ENCODE measurements at places on chromosomes 7 and 10. TPM values are rescaled to one million over a fixed set of nuclear protein-coding genes. Genes with fewer than 3 reads are reported as not detected.

GRCh38 chr10:124966008-124966407 lies 24.1 kb downstream of the ZRANB1 start:
- H3K27ac ChIP-seq: no peak overlapping the region
- peaks cover 10% of the 10 kb centered on the region for H3K4me1 ChIP-seq
- H3K36me3 ChIP-seq: peaks cover 20% of the 10 kb centered on the region
- H3K27me3 ChIP-seq: no peaks in the 10 kb centered on the region
- H3K4me3 ChIP-seq: no peak overlapping the region

- H3K27me3 ChIP-seq: no peaks in the 10 kb centered on the region
- no peaks in the 10 kb centered on the region for H3K36me3 ChIP-seq
- no peak for DNase-seq
- H3K27ac ChIP-seq: no peak overlapping the region
- H3K4me3 ChIP-seq: no peak overlapping the region
- H3K4me1 ChIP-seq: no peaks in the 10 kb centered on the region
These were observed 478.7 kb downstream of the CALN1 start for GRCh38 chr7:71933426-71933825.

DNA sequence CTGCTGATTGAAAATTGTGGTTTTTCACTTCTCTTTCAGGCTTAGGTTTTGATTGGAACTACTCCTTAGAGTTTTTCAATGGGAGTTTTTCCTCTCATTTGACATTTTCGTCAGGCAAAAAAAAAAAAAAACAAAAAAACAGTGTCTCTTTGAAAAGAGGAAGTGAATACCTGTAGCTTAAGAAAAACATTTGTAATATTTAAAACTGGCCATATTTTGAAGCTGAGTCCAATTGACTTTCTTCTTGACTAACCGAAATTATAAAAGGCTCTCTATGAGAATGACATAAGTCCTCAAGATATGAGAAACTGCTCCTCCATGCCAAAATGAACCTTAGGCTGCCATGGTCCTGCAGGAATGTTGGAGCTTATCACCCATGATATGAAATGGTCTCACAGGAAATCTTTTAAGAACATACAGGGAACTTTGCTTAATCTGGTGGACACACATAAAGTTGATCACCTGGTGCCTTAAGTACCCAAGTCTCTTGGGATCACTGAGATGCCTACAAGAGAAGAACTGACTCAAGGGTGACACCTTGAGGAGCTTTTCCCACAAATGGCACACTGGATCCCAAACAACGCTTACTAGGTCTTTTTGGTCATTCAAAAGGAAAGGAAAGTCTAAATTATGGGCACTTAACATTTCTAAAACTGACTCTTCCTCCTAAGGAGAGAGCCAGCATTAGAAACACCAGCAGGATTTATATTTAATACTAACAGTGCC lies 263.4 kb downstream of the CDC14C start:
- H3K4me1 ChIP-seq: no peaks in the 10 kb centered on the region
- no peaks in the 10 kb centered on the region for H3K36me3 ChIP-seq
- DNase-seq: no peak
- no peak overlapping the region for H3K4me3 ChIP-seq
- no peaks in the 10 kb centered on the region for H3K27me3 ChIP-seq
- H3K27ac ChIP-seq: no peak overlapping the region

- no peaks in the 10 kb centered on the region for H3K36me3 ChIP-seq
- H3K27me3 ChIP-seq: no peaks in the 10 kb centered on the region
- H3K27ac ChIP-seq: no peak overlapping the region
- DNase-seq: no peak
- H3K4me3 ChIP-seq: no peak overlapping the region
These were observed 56.2 kb downstream of the ARHGAP22 start for GRCh38 chr10:48548531-48549135.

- peaks cover 72% of the 10 kb centered on the region for H3K27me3 ChIP-seq
- H3K27ac ChIP-seq: no peak overlapping the region
- H3K4me3 ChIP-seq: no peak overlapping the region
- no peaks in the 10 kb centered on the region for H3K36me3 ChIP-seq
- DNase-seq: no peak
- H3K4me1 ChIP-seq: peaks cover 5% of the 10 kb centered on the region
These were observed 3.2 kb downstream of the GLI3 start for GRCh38 chr7:42233695-42234331.

GRCh38 chr10:97503406-97503805 lies 4.7 kb downstream of the UBTD1 start:
- H3K27me3 ChIP-seq: peaks cover 43% of the 10 kb centered on the region
- peaks cover 6% of the 10 kb centered on the region for H3K4me1 ChIP-seq
- H3K36me3 ChIP-seq: no peaks in the 10 kb centered on the region
- DNase-seq: no peak
- H3K4me3 ChIP-seq: no peak overlapping the region
- H3K27ac ChIP-seq: no peak overlapping the region

- H3K27me3 ChIP-seq: peaks cover 25% of the 10 kb centered on the region
- peaks cover 3% of the 10 kb centered on the region for H3K4me1 ChIP-seq
- peak; percentile 76 for DNase-seq
- no peaks in the 10 kb centered on the region for H3K36me3 ChIP-seq
- no peak overlapping the region for H3K4me3 ChIP-seq
These were observed 44.1 kb upstream of the CNPY1 start for GRCh38 chr7:155590215-155591018.

DNA sequence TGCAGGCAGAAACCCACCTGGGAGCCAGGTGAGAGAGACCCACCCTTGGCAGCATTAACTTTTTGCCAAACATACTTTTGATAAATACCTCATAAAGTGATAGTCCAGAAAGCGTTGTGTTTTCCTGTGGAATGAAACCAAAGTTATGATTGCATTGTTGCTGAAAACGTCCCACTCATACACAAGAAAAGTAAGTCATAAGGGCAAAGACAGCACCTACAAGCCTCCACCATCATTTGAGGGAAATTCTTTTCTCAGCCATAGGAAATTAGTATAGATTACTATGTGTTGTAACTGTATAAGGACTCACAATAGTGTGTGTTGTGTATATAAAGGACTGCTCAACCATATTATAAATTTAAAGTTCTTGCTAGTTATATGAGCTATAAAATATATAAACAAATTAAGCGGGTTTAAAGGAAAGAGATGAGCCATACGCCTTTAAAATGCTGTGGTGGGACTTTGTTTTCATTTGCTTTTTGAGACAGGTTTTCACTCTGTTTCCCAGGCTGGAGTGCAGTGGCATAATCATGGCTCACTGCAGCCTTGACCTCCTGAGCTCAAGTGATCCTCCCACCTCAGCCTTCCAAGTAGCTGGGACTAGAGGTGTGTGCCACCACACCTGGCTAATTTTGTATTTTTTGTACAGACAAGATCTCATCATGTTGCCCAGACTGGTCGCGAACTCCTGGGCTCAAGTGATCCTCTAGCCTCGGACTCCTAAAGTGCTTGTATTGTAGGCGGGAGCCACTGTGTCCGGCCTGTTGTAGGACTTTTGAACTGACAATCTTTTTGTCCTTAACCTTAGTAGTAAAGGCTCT lies 160.8 kb downstream of the PKD1L1 start:
- no peak overlapping the region for H3K27ac ChIP-seq
- DNase-seq: no peak
- H3K4me3 ChIP-seq: no peak overlapping the region
- no peaks in the 10 kb centered on the region for H3K4me1 ChIP-seq
- no peaks in the 10 kb centered on the region for H3K36me3 ChIP-seq
- H3K27me3 ChIP-seq: peaks cover 1% of the 10 kb centered on the region

GRCh38 chr7:102095321-102096011 lies 191.2 kb upstream of the SH2B2 start:
- H3K27me3 ChIP-seq: no peaks in the 10 kb centered on the region
- no peaks in the 10 kb centered on the region for H3K4me1 ChIP-seq
- H3K27ac ChIP-seq: no peak overlapping the region
- DNase-seq: no peak
- no peaks in the 10 kb centered on the region for H3K36me3 ChIP-seq

DNA sequence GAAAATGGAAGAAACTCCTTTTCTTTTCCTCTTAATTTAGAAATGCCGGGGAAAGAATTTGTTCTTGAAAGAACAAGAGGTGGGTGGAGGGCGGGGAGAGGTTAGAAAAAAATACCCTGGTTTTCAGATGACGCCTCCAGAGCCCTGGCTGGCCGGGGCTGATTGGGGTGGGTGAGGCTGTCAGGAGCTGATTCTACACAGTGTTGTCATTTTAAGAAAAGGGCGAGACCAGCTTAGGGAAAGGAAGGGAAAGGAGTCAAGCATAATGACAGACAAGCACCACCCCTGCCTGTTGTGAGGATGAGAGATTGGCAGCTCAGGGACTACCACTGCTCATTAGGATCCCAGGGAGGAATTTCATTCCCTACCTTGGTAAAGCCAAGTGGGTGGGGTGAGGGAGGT lies 9.9 kb upstream of the FAM180A start:
- H3K36me3 ChIP-seq: no peaks in the 10 kb centered on the region
- H3K27me3 ChIP-seq: peaks cover 18% of the 10 kb centered on the region
- no peak for DNase-seq
- H3K4me1 ChIP-seq: no peaks in the 10 kb centered on the region
- H3K4me3 ChIP-seq: no peak overlapping the region

DNA sequence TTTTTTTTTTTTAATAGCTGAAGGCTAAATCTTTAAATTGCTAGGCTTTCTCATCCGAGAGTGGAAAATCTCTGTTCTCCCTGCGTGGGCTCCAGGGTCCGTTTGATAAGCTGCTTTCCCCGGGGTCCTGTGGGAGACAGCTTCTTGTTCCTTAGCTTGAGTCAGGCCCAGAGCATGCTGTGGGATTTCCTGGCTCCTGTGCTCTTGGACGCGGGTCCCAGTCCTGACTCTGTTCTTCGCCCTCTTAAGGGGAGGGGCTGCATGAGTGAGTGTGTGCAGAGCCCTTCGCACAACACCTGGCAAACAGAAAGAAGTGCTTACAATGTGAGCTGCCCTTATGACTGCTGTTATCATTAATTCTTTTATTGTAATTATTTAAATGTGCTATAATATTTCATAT lies 133.5 kb downstream of the TACC2 start:
- no peak overlapping the region for H3K27ac ChIP-seq
- DNase-seq: no peak
- H3K36me3 ChIP-seq: no peaks in the 10 kb centered on the region

- DNase-seq: no peak
- H3K36me3 ChIP-seq: no peaks in the 10 kb centered on the region
- no peak overlapping the region for H3K4me3 ChIP-seq
- H3K27ac ChIP-seq: no peak overlapping the region
- peaks cover 3% of the 10 kb centered on the region for H3K4me1 ChIP-seq
- H3K27me3 ChIP-seq: peaks cover 2% of the 10 kb centered on the region
These were observed 48.8 kb downstream of the VIM start for GRCh38 chr10:17276756-17277424.

DNA sequence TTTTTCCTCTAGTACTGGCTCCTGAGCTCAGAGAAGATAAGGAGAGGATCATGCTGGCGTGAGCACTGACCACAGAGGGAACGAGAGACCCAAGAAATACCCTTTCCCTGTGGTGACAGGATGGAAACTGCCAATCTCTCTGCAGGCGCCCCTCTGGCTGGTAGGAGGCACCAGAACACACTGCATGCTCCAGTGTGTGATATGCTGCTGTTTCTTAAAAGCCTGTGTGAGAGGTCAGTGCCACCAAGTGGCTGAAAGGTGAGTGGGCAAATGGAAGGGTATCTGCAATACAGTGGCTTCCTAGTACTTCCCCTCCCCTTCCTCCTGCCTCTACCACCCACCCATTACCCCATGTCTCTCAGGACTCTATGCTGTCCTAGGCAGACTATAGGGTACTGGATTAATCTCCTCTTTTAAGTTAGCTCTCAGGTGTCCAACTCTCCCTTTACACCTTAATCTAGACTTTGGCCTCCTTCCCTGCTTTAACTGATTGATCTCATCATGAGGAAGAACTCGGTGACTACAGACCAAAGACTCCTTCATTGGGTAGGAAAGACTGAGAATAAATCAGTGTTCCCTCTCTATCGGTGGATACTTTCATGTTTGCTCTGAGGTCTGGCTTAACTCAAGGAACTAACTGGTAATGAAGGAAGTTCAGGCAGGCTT lies 283.6 kb downstream of the ADRA2A start:
- no peaks in the 10 kb centered on the region for H3K4me1 ChIP-seq
- DNase-seq: no peak
- peaks cover 9% of the 10 kb centered on the region for H3K27me3 ChIP-seq
- H3K27ac ChIP-seq: no peak overlapping the region

DNA sequence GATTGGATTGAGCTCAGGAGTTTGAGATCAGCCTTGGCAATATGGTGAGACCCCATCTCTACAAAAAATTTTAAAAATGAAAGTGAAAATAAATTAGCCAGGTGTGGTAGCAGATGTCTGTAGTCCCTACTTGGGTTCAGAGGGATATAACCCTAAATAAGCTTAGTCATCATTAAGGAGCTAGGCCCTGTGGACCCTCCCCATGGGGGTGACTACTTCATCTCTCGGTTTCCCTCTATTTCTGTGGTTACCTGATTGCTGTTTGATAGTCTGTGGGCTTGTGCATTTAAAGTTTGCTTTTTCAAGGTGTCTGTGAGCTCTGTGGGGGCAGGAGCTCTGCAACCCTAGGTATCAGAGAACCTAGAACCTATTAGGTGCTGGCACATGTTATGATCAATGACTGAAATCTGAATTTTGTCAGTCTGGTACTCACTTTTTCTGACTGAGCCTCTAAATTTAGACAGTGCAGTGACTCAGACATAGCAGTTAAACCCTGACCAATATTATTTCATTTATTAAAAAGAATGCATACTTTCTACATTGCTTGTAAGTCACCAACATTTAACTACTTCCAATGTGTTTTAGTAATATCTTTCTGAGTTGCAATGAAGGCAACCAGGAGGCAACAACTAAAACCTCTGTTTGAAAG lies 8.1 kb upstream of the CUZD1 start:
- no peaks in the 10 kb centered on the region for H3K27me3 ChIP-seq
- peak overlapping the region; percentile 39 for H3K27ac ChIP-seq
- H3K36me3 ChIP-seq: peaks cover 58% of the 10 kb centered on the region
- DNase-seq: peak; percentile 50

- no peak overlapping the region for H3K4me3 ChIP-seq
- no peaks in the 10 kb centered on the region for H3K36me3 ChIP-seq
- H3K27ac ChIP-seq: no peak overlapping the region
- no peak for DNase-seq
- H3K4me1 ChIP-seq: no peaks in the 10 kb centered on the region
These were observed 124.5 kb downstream of the TMEM178B start for GRCh38 chr7:141198194-141198958.

DNA sequence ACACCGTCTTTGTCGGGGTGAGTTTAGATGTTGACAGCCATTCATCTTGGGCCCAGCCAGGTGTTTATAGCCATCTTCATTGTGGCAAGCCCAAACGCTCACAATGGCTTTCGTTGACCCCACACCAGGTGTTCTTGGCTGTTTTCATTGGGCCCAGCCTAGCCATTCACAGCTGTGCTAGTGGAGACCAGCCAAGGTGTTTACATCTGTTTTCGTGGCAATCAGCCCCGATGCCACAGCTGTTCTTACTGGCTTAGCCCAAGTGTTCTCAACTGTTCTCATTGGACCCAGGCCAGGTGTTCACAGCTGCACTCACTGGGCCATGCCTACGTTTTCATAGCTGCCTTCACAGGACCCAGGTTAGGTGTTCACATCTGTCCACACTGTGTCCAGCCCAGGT lies 7.7 kb downstream of the FRG2B start:
- H3K36me3 ChIP-seq: no peaks in the 10 kb centered on the region
- H3K4me1 ChIP-seq: no peaks in the 10 kb centered on the region
- no peak overlapping the region for H3K4me3 ChIP-seq
- H3K27me3 ChIP-seq: peaks cover 13% of the 10 kb centered on the region

Gene SPDYE11
- not detected for total RNA-seq

Gene FEZF1
- total RNA-seq: not detected

Gene NRG3
- not detected for total RNA-seq

Gene SEC31B
- 54.2 TPM for total RNA-seq

Gene TM9SF3
- 84.5 TPM for total RNA-seq

Gene LRRD1
- total RNA-seq: not detected

Gene PDE6C
- total RNA-seq: not detected

Gene MSS51
- 2.5 TPM for total RNA-seq

Gene PNLIPRP3
- total RNA-seq: not detected

Gene HPSE2
- not detected for total RNA-seq

Gene TAS2R41
- total RNA-seq: not detected

Gene ACSM6
- not detected for total RNA-seq

Data from activated CD4-positive, alpha-beta T cell treated with anti-CD3 and anti-CD28 coated beads, Interleukin-2, amount 10 ng/mL, durations not matched to agents 24 days and 14 days (primary cell).